ENCODE measurements at places on chromosomes 16 and 17.
A peak's percentile ranks its signal among the peaks of the same experiment; 100 is the strongest.

DNA sequence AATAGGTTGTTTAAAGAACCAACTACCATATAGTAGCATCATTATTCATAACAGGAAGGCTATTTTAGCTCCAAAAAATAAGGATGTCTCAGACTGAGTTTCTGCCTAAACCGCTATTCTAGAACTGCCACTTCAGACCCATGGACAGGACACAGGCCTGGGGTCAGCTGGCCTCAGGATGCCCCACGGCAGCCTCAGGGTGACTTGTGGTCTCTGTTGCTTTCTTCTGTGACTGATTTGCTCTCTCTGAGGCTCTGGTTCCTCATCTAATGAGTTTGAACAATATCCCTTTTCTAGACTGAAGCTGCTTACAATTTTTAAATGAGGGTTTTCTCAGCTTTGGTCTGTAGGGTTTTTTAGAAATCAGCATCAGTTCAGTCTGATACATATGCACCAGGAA, 31.8 kb upstream of the IRF8 start:
- no peak for DNase-seq

- DNase-seq: no peak
Measured at GRCh38 chr17:20948984-20949777, 93.6 kb downstream of the USP22 start.

GRCh38 chr17:59785091-59785799, 77.8 kb downstream of the VMP1 start:
- no peak for DNase-seq

- no peak for DNase-seq
Measured at GRCh38 chr16:54890381-54890780, 40.3 kb upstream of the IRX5 start.

DNA sequence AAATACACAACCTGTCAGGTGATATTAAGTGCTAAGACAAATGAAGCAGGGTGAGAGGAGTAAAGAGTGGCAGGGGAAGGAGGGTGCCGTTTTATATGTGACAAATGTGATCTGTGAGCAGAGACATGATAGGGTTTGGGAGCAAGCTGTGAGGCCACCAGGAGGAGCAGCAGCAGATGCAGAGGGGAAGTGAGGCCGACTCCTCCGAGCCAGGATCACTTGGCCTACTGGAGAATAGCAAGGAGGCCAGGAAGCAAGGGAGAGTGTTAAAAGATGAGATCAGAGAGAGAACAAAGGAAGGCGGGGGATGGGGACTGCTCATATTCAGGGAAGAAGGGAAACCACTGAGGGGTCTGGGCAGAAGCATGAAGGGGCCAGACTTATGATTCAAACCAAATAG, 129.4 kb downstream of the TANGO6 start:
- no peak for DNase-seq

GRCh38 chr17:46044286-46044928, 45.4 kb downstream of the STH start:
- peak; percentile 93 for DNase-seq

DNA sequence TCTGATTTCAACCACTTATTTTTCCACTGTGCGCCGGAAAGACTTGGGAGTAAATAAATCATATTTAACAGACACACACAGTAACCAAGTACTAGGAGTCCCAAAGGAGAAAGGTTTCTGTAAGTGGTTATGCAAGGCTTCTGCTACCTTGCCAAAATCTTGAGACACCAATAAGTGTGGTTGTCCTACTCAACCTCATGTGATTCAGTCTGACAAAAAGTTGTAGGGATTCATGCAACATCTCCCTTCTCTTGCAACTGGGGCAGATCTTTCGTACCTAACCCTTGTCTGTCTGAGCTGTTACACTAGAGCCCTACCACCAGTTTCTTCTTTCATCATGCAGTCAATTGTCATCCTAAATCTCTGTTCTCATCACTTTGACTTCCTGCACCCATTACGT, 69.9 kb upstream of the NUDT7 start:
- no peak for DNase-seq

- peak; percentile 81 for DNase-seq
Measured at GRCh38 chr17:81514739-81515529, 2.3 kb upstream of the ACTG1 start.

- DNase-seq: no peak
Measured at GRCh38 chr16:445566-445965, 20.1 kb downstream of the RAB11FIP3 start.

- DNase-seq: no peak
Measured at GRCh38 chr16:75620326-75621169, 2.5 kb downstream of the ADAT1 start.
